ENCODE measurements at places on chromosomes 13 and 19. TPM values are rescaled to one million over a fixed set of nuclear protein-coding genes. Genes with fewer than 3 reads are reported as not detected.

HSPB6 gene
- 104 TPM for total RNA-seq

DIRAS1 gene
- total RNA-seq, result 58.0 TPM

ZNF560 gene
- not detected for total RNA-seq

CCDC8 gene
- 34.6 TPM for total RNA-seq

BRME1 gene
- total RNA-seq, result 0.70 TPM

GPR42 gene
- total RNA-seq, result not detected

CNN1 gene
- total RNA-seq, result 592 TPM

GPR4 gene
- 12.1 TPM for total RNA-seq

BBC3 gene
- 2.9 TPM for total RNA-seq

FFAR1 gene
- total RNA-seq, result not detected

URAD gene
- not detected for total RNA-seq

PRTN3 gene
- total RNA-seq, result not detected

ACER1 gene
- total RNA-seq, result 0.24 TPM

PSG6 gene
- not detected for total RNA-seq

ZNF229 gene
- 3.5 TPM for total RNA-seq

CAPN12 gene
- total RNA-seq, result 0.74 TPM

OR4F17 gene
- total RNA-seq, result not detected

APOC4 gene
- total RNA-seq, result not detected

ZNF177 gene
- total RNA-seq, result 1.5 TPM

ZNF700 gene
- total RNA-seq, result 5.2 TPM

CYP4F22 gene
- total RNA-seq, result not detected

ZNF14 gene
- 2.8 TPM for total RNA-seq

PSG1 gene
- total RNA-seq, result not detected

PROZ gene
- not detected for total RNA-seq

LGALS14 gene
- not detected for total RNA-seq

PABPC3 gene
- not detected for total RNA-seq

TLE2 gene
- total RNA-seq, result 41.2 TPM

SHISA7 gene
- not detected for total RNA-seq

GIPC3 gene
- total RNA-seq, result 0.96 TPM

EFNB2 gene
- total RNA-seq, result 15.5 TPM

FOSB gene
- 17.8 TPM for total RNA-seq

Measured in right atrium auricular region (tissue), 2 donors.